ENCODE measurements at places on chromosomes 2 and 18.
A peak's percentile ranks its signal among the peaks of the same experiment; 100 is the strongest.

DNA sequence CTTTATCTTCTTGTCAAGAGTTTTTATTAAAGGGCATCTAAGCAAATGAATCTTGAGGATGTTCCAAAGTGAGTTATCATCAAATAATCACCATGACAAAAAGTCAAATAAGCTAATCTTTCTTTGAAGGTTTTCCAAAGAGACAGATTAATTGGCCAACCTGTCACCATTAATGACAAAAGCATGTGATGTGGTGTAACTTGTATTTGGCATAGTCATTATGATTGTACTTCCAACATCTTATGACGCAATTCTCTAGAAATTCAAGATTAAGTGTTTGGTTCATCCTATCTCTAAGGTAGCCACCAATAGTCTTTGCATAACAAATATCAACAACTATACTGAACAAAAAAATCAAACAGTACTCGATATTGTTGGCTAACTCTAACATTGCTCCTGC, 28.6 kb downstream of the RBMS1 start:
- DNase-seq: no peak

DNA sequence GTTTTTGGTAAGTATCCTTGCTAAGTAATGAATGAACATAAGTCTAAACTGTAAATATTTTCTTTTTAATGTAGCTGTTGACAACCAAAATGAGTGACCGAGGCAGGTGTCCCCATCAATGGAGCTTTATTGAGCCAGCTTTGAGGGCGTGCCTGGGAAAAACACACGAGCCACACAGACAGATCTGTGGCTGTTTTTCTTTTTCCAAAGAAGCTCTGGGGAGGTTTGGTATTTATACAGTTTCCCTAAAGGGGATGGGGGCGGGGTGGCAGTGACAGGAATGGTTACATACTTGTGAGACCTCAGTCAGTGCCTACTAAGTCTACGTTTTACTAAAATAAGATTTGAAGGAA, 11.2 kb downstream of the DBI start:
- DNase-seq: no peak

GRCh38 chr2:10140841-10141610, 18.5 kb downstream of the RRM2 start:
- no peak for DNase-seq

GRCh38 chr2:135603543-135603942, 72.3 kb downstream of the R3HDM1 start:
- DNase-seq: no peak

GRCh38 chr2:43217228-43218154, 8.9 kb downstream of the ZFP36L2 start:
- peak; percentile 9 for DNase-seq

- no peak for DNase-seq
Measured at GRCh38 chr2:201448061-201448460, 3.2 kb downstream of the TRAK2 start.

DNA sequence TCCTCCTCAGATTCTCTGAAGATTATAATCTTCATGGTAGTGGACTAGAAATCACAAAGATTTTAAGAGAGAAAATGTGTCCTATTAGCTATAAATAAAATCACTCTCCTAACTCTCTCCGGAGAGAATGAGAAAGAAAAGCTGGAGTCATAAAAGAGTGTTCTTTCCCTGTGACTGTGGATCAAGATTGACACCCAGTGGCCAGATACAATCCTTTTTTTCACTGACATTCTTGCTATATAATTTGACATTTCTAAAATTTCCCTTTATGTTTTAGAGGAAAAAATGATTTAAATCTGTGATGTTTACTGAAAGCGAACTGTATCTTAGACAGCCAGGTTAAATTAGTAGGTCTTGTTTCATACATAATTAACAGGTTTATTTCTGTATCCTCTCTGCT, 35.4 kb upstream of the LRP2 start:
- peak; percentile 14 for DNase-seq

DNA sequence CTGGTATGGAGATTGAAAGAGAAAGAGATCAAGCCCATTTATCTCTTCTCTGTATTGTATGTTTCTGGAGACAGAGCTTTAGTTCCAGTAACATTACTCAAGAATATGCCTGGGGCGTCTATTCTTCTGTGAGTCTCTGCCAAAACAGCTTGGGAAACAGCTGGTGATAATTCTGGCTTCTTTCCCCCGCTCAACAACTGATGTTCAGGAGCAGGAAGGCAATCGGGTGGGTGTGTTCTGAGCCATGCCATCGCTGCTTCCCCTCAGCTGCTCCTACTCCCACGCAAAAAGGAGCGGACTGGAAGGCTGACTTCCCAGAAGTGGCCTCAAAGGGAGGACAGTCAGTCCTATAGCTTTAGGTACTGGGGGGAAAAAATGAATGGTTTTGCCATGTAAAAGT, 695.1 kb downstream of the PLCL1 start:
- DNase-seq: no peak

DNA sequence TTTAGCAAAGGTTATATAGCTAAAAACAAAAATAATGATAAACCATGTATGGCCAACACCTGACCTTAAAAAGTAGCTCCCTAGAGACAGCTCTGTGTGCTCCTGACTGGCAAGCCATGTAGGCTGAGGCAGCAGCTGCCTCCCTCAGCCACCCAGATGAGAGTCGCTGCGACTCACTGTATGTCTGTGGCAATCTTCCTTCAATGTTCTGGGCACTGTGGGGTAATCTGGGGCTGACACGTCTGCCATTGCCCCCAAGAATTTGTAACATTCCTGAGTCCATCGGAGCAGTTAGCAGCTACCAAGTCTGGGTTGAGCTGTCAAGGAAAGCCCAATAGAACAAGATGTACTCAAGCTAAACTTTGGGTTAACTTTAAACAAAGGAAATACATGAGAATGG, 106.4 kb upstream of the DAPL1 start:
- DNase-seq: peak; percentile 92

- DNase-seq: no peak
Measured at GRCh38 chr2:64804651-64805050, 150.9 kb upstream of the SERTAD2 start.

DNA sequence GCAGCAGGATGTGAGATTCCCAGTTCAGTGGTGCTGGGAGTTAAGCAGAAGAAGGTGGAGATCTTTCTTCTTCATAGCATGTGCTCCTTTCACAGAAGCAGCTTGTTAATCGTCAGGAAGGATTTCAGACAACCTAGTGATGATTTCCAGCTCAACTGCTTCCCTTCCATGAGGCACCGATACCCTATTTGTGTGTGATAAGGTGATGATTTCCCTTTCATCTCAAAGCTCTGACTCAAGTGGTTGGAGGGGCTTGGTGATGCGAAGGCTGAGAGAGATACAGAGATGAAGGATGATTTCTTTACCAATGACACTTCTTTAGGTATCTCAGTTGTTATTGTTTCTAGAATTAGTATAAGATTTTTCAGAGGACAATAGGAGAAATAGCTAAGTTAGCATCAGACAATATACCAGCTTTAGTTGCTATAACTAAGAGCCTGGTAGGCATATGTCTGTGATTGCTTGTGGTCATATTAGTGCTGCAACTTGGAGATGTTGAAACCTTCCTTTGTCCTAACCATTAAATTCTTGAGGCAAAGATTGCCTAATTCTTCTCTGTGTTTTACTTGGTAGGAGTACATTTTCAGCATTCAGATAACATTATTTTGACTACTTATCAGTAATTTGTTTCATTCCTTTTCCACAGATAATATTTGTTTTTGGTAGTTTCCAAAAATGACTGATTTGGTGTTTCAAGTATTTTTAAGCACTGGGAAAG, 111.3 kb downstream of the PLCL1 start:
- no peak for DNase-seq

GRCh38 chr2:71611247-71611646, 157.9 kb downstream of the DYSF start:
- DNase-seq: no peak

GRCh38 chr2:216880509-216881184, 20.8 kb upstream of the TNP1 start:
- DNase-seq: no peak

GRCh38 chr18:6031002-6031401, 135.7 kb upstream of the TMEM200C start:
- DNase-seq: no peak

DNA sequence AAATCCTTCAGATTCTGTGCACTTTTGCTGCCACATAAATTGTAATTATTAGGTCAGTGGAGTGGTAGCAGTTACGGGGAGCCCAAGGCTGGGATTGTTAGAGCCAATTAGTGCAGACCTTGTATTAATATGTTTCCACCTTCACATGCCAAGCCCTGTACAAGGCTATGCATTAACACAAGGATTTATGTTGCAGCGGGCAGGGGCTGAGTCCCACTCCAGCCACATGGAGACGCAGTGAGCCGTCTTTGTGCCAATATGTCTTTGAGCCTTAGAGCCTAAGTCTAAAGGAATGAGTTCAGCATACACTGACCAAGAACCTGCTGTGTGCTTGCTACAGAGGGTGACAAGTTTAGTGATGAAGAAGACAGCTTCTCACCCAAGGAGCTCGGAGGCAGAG, 238.2 kb downstream of the TSN start:
- DNase-seq: no peak

DNA sequence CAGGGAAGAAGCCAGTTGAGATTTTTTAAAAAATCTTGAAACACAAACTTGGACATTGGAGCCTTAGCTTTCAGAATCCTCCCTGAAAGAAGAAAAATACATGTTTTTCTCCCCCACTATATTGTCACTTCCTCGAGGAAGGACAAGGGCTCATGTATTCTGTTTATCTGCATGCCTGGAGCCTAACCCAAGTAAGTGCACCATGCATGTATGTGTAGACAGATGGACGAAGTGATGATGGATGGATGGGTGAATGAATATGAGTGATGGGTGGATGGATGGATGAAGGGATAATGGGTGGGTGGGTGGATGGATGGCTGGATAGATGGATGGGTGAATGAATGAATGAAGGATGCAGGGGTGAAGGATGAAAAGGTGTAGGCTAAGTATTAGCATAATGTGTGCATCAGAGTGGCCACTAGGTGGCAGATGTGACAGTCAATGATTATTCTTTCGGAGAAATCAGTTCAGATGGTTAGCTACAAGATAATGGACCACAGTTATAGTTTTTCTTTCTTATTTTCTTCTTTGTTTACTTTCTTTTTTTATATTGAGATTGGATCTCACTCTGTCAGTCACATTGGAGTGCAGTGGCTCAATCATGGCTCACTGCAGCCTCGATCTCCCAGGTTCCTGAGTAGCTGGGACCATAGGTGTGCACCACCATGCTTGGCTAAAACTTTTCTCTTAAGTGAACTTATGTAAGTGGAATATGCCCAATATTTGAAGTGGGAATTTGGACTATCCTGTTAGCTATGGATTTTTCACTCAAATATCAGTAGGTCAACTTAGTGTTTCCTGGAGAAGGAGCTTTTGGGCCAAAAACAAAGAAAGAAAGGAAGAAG, 18.5 kb upstream of the CCDC93 start:
- peak; percentile 37 for DNase-seq

- no peak for DNase-seq
Measured at GRCh38 chr2:60547841-60548240, 5.6 kb downstream of the BCL11A start.

- no peak for DNase-seq
Measured at GRCh38 chr18:22545066-22545760, 127.5 kb upstream of the CTAGE1 start.

DNA sequence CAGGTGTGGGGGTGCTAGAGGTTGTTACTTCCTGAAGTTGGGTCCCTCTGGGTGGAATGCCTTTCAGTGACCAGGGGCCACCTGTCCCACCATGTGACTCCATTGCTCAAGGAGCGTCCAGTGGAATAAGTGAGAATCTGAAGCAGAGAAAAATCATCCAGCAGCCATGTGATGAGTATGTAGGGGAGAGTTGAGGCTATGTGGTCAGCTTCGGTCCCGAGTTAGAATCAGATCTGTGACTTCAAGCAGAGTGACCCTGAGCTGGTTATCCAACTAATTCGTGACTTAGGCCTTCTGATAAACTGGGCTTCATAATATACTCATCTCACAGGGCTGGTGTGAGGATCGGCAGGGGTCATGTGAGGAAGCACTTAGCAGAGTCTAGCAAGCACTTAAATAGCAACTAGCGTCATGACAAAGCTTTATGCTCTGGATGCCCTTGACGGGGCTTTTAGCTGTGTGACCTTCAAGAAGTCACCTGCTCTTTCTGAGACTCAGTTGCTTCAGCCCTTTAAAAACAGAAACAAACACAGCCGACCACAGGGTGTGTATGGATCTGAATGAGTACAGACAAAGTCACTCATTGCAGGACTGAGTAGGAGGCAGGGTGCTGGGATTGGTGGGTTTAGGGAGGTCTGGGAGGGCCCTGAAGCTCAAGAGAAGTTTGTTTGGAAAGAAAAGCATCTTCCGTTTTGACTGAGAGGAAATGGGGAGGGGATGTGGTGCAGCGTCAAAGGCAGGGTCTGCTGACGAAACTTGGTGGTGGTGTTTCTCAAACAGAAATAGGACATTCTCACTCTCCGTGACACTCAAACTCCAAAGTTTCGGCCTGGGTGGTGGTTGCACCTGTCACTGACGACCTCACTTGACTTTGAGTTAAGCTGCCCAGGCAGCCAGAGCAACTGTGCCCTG, 264.0 kb upstream of the CXCR4 start:
- no peak for DNase-seq

DNA sequence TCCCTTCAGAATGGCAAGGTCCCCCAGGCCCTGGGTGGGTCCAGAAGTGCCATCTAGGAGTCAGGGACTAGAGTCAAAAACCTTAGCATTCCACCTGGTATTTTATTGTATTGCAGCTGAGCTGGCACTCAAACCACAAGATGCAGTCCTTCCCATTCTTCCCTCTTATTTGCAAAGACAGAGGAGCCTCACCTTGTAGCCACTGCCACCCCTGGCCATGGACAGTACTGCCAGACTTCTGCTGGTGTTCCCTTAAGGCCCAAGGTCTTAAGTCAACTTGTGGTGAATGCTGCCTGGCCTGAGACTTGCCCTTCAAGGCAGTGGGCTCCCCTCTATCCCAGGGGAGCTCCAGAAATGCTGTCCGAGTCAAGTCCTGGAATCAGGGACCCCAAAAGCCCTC, 6.9 kb downstream of the UGT1A10 start:
- DNase-seq: peak; percentile 51

GRCh38 chr2:67393237-67393636, 3.9 kb upstream of the ETAA1 start:
- DNase-seq: no peak

DNA sequence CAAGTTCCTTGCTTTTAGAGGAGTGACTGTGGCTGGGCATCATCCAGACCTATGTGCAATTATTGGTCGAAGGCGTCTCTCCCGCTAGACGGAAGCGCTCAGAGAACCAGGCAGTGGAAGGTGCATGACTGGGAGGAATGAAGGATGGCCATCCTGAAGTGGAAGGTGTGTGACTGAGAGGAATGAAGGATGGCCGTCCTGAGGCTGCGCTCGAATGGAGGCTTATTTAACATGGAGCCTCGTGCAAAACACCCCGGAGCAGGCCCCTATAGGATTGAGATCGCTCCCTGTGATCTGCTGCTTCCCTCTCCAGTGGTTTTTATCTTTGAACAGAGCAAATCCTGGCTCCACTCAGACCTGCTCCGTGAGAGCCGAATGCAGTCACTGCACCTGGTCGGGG, 140.2 kb upstream of the ID2 start:
- DNase-seq: no peak
